ENCODE measurements at places on chromosomes 4 and X.

DNA sequence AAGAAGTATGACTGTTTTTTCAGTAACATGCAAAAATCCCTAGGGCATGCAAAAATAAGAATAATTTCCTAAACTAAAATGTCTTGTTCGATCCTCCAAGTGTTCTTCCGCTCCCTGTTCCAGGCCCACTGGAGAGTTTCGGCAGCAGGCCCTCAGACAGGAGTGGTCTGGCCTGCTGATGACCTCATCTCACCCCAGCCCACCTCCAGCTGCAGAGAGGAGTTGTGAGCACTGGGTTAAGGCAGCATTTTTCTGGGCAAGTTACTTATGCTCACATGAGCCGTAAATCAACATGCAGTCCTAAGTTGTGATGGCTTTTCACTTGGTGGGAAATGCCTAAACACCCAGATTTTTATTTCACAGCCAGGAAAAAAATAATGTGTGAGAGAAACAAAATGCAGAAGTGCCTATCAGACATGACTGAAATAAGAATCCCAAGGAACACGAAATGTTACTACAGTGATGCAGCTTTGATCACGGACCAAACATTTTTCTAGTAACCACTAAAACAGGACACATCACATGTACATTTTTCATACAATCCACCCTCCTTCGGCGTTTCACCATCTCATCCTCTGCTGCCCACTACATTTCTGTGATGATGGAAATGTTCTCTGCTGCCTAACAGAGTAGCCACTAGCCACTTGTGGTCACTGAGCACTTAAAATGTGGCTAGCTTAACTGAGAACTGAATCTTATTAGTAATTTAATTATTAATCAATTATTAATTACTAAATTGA lies 153.3 kb upstream of the TBL1X start:
- no peak for DNase-seq

GRCh38 chrX:116198810-116199209 lies 28.3 kb downstream of the AGTR2 start:
- no peak for DNase-seq

DNA sequence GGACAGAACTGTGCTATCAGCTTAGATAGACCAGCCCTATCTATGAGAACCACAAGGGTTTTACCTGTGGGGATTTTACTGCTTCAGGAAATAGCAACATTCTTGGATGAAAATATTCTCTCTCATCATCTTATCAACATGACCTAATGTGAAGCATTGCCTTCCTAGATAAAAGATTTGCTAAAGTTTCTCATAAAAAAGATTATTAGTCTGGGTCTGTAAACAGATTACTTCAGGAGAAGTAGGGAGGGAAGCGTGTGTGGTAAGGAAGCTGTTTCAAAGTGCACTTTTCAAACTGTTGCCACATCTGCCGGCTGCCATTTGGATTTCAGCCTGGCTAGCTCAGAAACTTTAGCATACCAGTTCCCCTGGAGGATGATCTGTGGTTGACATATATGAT lies at the start of gene NOX1:
NOX1 (minus strand) TSS at position 35 of the 400 bp plus-strand sequence. CDS start 220 bp downstream, outside the sequence.
- DNase-seq, result no peak

DNA sequence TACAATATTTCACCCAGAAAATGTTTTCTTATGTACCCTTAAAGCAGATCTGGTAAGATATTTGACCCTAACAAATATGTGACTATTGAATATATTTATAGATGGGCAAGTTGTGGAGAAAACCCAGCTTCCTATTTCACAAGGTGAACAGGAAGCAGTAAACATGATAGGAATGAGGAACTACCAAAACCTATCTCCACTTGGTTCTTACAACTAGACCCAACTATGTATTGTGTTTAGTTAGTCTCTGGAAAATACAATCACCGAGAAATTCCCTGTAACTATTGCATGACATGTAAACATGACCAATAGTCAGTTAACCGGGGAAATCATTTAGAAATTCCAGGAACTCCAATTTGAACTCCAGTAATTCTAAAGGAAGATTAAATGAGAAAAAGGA lies 8.4 kb upstream of the RXFP1 start:
- no peak for DNase-seq

DNA sequence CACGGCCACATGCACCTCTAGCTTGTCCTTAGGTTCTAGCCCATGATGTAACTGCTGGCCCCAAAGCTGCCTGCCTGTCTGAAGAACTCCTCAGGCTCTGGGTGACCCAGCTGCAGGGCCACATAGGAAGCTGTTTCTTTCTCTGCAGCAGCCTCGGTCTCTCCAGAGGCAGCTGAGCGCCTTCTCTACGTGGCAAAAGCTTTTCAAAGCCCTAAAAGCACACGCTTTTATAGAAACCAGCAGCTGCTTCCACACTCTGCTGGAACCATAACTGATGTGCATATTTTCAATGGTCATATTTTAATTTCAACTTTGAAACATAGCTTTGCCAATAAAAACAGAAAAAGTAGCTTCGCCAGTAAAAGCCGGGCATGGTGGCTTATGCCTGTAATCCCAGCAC lies 37.4 kb downstream of the FAM53A start:
- no peak for DNase-seq

DNA sequence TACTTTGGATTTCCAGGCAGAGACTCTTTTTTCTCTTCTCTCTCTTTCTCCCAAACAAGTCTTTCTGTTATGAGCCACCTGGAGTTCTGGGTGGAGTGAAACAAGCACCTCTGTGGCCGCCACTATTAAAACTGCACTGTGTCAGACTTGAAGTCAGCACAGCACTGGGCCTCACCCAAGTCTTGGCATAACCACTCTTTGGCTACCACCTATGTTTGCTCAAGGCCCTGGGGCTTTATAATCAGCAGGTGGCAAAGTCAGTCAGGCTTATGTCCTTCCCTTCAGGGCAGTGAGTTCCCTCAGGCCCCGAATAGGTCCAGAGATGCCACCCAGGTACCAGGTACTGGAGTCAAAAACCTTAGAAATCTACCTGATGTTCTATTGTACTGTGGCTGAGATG lies 52.4 kb downstream of the ITIH6 start:
- DNase-seq, result no peak

GRCh38 chr4:21790438-21791029 lies 158.0 kb downstream of the KCNIP4 start:
- no peak for DNase-seq

GRCh38 chrX:57595381-57595811 lies 3.6 kb downstream of the ZXDB start:
- DNase-seq, result no peak

DNA sequence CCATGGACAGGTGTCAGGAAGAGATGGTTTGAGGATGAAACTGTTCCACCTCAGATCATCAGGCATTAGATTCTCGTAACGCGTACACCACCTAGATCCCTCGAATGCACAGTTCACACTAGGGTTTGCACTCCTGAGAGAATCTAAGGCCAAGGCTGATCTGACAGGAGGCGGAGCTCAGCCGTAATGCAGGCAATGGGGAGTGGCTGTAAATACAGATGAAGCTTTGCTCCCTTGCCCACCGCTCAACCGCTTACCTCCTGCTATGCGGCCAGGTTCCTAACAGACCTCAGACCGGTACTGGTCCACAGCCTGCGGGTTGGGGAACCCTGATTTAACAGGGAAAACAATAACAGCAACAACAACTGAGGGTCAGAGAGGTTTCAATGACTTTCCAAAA lies 2.0 kb upstream of the TEC start:
- DNase-seq, result no peak

GRCh38 chr4:101178731-101179130 lies 168.6 kb downstream of the PPP3CA start:
- no peak for DNase-seq

DNA sequence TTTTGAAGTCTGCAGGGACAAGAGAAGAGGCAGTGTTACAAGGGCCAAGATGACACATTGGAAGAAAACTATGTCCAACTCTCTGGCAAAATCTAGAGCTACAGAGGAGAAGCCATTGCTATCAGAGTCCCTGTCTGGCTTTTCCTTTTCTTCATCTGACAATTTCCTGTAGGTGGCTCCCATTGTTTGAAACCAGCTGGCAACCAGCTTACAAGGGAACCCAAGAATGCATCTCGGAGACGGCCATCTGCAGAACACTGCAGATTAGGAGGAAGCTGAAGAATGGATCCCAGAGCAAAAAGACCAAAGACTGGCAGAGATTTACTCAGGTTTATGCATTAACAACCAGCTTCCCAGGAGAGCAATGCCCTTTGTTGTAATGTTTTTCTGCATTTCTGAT lies 216.2 kb upstream of the CTSO start:
- no peak for DNase-seq

- no peak for DNase-seq
These were observed 297.1 kb downstream of the PPP3CA start for GRCh38 chr4:101050088-101050836.

DNA sequence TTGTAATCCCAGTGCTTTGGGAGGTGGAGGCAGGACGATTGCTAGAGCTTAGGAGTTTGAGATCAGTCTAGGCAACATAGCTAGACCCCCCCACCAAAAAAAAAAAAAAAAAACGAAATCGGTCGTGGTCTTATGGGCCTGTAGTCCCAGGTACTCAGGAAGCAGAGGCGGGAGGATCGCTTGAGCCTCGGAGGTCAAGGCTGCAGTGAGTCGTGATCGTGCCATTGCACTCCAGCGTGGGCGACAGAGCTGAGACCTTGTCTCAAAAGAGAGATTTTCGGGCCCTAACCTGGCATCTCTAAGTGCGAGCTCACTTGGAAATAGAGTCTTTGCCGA lies 7.0 kb upstream of the LETM1 start:
- no peak for DNase-seq

- DNase-seq, result no peak
These were observed 29.5 kb downstream of the CCNQ start for GRCh38 chrX:153569475-153569874.

DNA sequence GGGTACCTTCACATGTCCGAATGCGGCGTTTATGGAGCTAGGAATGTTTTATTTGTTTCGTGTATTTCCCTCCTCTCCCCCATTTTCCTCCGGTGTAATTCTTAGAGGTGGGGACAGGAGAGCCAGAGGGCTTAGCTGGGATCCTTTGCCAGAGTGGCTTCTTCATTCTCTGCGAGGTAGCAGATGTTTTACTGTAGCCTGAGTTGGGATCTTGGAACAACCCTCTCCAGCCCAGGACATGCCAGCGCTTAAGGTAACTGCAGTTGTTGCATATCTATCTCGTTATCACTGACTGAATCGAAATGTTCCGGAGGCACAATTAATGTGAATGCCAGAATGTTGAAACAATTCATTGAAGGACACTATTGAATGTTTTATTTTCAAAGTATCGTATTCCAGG lies 59.0 kb upstream of the DYNLT3 start:
- DNase-seq, result no peak

- no peak for DNase-seq
These were observed 89.0 kb upstream of the GK2 start for GRCh38 chr4:79497001-79497400.

GRCh38 chr4:5137927-5138326 lies 86.6 kb downstream of the STK32B start:
- DNase-seq, result no peak

DNA sequence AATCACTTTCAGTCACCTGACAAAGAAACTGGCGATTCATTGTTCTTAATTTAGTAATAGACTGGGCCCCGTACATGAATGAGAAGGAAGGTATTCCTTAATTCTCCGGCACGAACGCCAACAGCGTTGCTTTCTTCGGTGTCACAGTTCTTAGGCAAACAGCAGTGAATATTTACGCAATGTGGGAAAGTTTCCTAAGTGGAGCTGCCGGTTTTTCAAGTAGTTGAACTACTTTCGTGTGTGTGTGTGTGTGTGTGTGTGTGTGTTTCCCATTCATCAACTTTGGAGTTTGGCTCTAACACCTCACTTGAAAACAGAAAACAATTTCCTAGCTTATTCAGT lies 651 bp downstream of the NXT2 start:
- DNase-seq, result no peak

DNA sequence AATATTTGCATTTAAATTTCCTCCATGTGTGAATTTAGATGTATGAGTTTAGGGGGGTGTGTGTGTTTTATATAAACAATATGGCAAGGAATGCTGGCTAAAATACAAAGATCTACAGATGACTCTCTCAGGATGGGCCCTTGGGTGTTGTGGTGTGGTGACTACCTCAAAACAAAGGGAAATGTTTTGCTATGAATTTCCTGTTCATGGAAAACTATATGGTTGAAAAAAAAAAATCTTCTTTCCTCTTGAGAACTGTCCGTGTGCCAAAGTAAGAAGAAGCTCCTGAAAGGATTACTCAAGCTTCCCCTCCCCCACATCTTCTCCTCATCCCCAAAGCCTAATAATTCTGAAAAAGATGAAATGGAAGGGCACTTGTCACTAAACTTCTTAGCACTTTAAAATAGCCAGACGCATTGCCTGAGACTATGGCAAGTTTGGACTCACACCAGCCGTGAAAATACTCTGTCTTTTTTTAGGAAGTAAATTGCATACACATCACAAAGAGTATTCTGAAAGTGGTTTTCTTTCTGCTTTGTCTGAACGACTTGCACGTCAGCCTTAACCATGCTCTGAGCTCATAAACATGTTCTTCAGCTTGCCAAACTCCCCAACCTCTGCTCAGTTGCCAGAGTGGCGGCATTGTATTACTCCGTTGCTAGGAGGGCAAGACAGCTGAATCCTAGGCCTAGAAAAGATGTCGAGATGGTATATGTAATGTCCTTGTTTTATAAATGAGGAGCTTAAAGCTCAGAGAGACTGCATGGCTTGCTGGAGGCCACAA lies 250.4 kb upstream of the JADE1 start:
- no peak for DNase-seq

- DNase-seq, result no peak
These were observed 39.5 kb downstream of the WDR13 start for GRCh38 chrX:48636776-48637175.

GRCh38 chrX:151765026-151765425 lies 30.5 kb downstream of the CNGA2 start:
- no peak for DNase-seq

- no peak for DNase-seq
These were observed 13.8 kb downstream of the RNF4 start for GRCh38 chr4:2482693-2483092.

- no peak for DNase-seq
These were observed 31.8 kb downstream of the ETNPPL start for GRCh38 chr4:108731006-108731405.
